ENCODE measurements at places on chromosomes 3 and 15. TPM values are rescaled to one million over a fixed set of nuclear protein-coding genes. Genes with fewer than 3 reads are reported as not detected.

The SLC12A8 gene
- total RNA-seq: 6.8 TPM

The PAK6 gene
- 7.8 TPM for total RNA-seq

The MKRN3 gene
- total RNA-seq: not detected

The BNC1 gene
- 2.4 TPM for total RNA-seq

The CATSPER2 gene
- total RNA-seq: 5.1 TPM

The SCN5A gene
- 0.38 TPM for total RNA-seq

The EAF1 gene
- total RNA-seq: 23.5 TPM

The SAMMSON gene
- total RNA-seq: not detected

The PLIN1 gene
- total RNA-seq: 0.58 TPM

The ARL6 gene
- 5.6 TPM for total RNA-seq

The TRMT10C gene
- total RNA-seq: 28.5 TPM

The CHRD gene
- 6.4 TPM for total RNA-seq

The ADPGK gene
- 46.9 TPM for total RNA-seq

The ZNF639 gene
- 33.2 TPM for total RNA-seq

The COL8A1 gene
- 2.6 TPM for total RNA-seq

The CNTN6 gene
- 3.3 TPM for total RNA-seq

The SV2B gene
- total RNA-seq: 1.7 TPM

The RYR3 gene
- total RNA-seq: 2.9 TPM

The EPHA6 gene
- total RNA-seq: 9.9 TPM
